ENCODE measurements at places on chromosomes 11 and 22.

DNA sequence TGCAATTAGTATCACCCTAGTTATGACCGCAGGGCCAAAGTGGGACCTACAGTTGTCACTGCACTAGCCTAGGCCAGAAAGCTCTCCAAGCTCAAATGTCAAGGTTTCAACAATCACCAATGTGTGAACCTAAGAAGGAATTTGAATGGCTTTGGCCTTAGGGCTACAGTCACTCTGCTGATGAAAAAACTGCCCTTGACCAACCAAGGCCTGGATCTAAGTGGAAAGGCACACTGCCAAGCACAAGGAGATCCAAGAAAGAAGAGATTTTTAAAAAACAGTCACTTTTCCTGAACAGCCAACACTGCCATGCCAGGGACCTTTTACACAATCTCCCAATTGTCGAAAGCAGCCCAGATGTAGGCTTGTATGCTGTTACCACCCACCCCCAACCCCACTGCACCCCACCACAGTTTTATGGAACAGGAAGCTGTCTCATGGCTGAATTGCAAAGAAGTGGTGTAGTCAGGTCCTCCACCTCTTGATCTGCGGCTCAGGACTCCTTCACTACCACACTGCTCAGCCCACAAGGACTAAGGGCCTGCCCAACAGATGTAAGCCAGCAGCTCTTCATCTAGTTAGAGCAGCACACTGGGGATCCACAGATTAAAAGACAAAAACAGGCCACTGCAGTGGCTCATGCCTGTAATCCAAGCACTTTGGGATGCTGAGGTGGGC is 32.9 kb downstream of the SMCO4 start:
- DNase-seq, result no peak

DNA sequence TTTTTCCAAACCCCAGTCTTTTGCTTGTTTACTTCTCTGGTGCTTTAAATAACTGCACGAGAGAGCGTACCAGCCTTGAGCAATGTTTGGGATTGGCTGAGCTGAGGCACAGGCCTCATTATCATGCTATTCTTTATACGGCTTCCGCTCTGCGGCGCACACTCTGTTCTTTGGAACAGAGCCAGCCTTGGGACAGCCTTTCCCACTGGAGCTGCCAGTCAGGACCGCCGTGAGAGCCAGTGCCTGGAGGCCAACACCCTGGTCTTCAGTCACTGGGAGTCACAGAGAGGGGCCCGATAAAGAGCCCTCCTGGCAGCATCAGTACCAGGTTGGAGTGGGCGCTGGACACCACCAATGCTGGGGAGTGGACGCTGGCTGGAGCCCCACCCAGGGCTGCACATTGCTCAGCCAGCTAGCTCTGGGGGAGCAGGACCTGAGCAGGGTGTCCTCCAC is 125.6 kb downstream of the BCR start:
- no peak for DNase-seq

DNA sequence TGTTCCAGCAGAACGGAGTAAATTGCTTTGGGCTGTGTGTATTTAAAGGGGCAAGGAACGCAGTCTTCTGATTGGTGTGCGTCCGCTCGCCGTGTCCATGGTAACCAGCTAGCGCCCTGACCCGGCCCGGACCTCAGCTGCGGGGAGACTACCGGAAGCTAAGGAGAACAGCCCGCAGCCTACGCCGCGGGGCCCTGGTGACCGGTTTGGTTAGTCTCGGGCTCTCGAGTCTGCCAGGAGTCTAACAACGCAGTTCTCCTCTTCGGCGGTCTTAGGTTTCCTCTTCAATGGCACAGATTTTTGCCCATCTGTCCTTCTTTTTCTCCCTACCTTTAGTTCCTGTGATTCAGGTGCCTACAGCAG is 3.5 kb upstream of the OR56A3 start:
- no peak for DNase-seq

DNA sequence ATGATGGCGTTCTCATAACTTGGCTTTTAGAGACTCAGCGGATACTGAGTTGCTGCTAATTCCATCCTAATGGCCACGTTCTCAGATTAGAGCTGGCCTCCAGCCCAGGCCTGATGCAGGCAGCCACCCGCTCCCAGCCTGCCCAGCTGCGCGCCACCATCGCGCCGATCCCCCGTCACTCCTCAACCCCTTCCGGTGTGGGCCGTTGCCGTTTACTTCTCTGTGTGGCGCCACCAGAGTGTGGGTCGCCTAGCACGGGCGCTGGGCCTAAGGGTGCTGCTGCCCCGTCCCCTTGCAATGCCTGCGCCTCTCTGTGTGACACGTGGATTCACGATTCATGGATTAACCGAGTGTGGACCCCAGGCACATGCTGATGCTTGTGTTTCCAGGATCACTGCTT is 1116.0 kb downstream of the BRD1 start:
- no peak for DNase-seq

- no peak for DNase-seq
Observed at GRCh38 chr22:26481694-26482093, 1.9 kb downstream of the HPS4 start.

DNA sequence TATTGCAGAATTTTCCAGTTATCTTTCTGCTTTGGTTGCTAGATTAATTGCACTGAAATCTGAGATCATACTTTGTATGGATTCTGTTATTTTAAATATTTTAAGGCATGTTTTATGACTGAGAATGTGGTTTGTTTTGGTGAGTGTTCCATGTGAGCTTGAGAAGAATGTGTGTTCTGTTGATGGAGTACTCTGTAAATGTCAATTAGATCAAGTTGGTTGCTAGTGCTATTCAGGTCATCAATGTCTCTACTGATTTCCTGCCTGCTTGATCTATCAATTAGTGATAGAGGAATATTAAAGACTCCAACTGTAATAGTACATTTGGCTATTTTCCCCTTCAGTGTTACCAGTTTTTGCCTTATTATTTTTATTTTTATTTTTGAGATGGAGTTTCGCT is 64.3 kb upstream of the SHANK2 start:
- no peak for DNase-seq

GRCh38 chr11:12091956-12092558 is 18.3 kb upstream of the MICAL2 start:
- DNase-seq, result no peak

- DNase-seq, result no peak
Observed at GRCh38 chr11:106988151-106989077, 29.9 kb downstream of the GUCY1A2 start.

DNA sequence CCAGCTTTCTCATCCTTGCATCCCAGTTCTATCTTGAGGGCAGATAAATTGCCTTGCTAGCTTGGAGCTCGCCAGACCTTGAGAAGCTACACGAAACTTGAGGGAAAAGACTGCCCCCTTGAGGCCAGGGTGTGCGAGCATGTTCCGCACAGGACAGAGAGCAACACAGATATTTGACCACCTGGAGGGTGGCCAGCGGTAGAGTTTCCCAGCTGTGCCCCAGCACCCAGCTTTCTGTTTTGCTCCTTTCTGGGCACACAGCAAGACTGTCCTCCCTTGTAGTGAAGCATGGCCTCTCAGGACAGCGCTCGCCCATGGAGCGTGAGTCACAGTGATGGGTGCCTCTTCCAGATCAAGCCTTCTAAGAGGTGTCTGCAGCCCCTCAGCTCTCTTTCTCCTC is 23.5 kb downstream of the SPATA19 start:
- DNase-seq, result no peak

DNA sequence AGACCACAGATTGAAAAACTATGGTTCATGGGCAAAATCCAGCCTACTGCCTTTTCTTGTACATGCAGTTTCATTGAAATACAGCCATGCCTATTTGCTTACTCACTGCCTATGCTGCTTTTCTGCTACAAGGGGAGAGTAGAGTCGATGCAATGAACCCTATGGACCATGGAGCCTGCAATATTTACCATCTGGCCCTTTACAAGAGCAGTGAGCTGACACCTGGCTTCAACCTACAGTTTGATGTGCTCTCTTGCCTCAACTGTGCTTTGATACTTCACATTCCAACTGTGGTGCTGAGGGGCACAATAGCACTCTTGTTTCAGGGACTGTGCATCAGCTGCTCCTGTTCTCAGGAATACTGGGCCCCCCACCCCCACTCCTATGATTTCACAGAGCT is 239.5 kb upstream of the SORL1-AS1 start:
- no peak for DNase-seq

- no peak for DNase-seq
Observed at GRCh38 chr11:133163463-133164419, 368.6 kb downstream of the OPCML start.

- DNase-seq, result no peak
Observed at GRCh38 chr22:21041937-21042336, 3.8 kb upstream of the LRRC74B start.

DNA sequence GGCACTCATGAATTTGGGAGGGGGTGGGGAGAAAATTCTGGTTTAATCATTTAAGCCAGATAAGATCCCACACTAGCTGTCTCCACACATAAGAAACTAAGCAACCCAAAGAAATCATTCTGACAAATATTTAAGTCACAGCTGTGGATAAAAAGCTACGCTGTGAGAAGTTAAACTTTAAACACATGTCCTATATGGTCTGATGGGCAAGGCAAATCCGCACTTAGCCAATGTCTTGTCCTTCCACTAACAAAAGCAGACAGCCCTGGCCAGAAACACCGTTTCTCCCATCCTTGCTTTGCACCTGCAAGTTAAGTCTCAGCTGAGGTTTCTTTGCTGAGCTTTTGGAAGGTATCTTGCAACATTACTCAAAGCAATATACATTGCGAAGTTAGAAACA is 68.0 kb downstream of the ETS1 start:
- DNase-seq, result no peak
